ENCODE measurements at places on chromosomes 5 and 9. TPM values are rescaled to one million over a fixed set of nuclear protein-coding genes. Genes with fewer than 3 reads are reported as not detected.

GRCh38 chr5:155064580-155064979 is 51.0 kb downstream of the KIF4B start:
- no peak for DNase-seq

GRCh38 chr9:79588488-79589223 is 16.9 kb downstream of the TLE4 start:
- DNase-seq = no peak

DNA sequence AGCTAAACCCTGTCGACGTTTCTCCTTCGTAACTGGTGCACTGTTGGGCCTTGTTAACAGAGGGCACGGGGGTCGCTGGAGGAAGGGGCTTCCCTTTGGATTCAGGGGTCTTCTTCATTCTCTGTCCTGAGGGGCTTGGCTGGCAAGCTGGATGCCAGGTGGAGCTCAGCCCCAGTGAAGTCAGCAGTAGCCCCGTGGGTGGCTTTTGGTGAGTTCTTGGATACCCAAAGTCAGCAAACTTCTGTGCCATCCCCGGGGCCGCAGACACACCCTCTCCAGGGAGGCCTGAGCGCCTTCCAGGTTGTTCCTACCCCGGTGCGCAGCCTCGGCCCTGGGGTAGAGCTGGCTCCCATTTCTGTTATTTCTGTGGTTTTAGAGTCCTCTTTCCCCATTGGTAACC is 12.3 kb upstream of the OBP2A start:
- no peak for DNase-seq

GRCh38 chr5:94010814-94011213 is 269.4 kb upstream of the POU5F2 start:
- DNase-seq = no peak

- DNase-seq = no peak
Measured at GRCh38 chr5:113087976-113088514, 111.4 kb downstream of the DCP2 start.

- DNase-seq = no peak
Measured at GRCh38 chr9:137357166-137357565, 55.1 kb upstream of the NRARP start.

Gene CD74
- total RNA-seq = 1,068 TPM

Gene ADAMTSL2
- 8.8 TPM for total RNA-seq

Gene ZNF300
- 7.3 TPM for total RNA-seq
